A172 (cell line): ENCODE measurements at places on chromosomes 6 and 20. TPM values are rescaled to one million over a fixed set of nuclear protein-coding genes. Genes with fewer than 3 reads are reported as not detected.
A peak's percentile ranks its signal among the peaks of the same experiment; 100 is the strongest.

DNA sequence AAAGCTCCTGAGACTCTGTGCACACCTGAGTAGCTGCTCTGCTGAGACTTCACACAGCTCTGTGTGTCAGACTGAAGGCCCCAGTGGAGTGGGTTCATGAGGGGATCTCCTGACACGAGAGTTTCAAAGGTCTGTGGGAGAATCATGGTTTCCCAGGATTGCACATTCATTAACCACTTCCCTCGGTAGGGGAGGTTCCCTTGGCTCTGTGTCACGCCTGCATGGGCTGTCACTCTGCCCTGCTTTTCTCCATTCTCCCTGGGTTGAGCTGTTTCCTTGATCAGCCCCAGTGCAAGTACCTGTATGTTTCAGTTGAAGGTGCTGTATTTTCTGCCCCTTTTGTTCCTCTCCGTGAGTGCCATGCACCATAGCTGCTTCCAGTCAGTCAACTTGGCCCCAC, 236.9 kb downstream of the EPM2A start:
- no peak for DNase-seq

DNA sequence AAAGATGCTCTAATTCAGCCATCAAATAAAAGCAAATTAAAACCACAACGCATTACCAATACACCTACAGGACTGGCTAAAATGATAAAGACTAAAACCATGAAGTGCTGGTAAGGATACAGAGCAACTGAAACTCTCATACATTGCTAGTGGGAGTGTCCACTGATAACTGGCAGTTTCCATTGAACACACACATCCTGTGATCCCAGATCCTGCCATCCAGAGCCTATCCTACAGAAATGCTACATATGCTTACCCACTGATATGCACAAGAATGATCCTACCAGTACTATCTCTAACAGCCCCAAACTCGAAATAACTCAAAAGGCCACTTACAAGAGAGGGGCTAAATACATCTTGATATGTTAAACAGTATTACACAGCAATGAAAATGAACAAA, 81.0 kb downstream of the FYN start:
- DNase-seq = no peak

GRCh38 chr20:58012731-58013510, 215.5 kb downstream of the ANKRD60 start:
- no peak for DNase-seq

GRCh38 chr6:134146268-134147033, 94.0 kb upstream of the SLC2A12 start:
- DNase-seq = no peak

DNA sequence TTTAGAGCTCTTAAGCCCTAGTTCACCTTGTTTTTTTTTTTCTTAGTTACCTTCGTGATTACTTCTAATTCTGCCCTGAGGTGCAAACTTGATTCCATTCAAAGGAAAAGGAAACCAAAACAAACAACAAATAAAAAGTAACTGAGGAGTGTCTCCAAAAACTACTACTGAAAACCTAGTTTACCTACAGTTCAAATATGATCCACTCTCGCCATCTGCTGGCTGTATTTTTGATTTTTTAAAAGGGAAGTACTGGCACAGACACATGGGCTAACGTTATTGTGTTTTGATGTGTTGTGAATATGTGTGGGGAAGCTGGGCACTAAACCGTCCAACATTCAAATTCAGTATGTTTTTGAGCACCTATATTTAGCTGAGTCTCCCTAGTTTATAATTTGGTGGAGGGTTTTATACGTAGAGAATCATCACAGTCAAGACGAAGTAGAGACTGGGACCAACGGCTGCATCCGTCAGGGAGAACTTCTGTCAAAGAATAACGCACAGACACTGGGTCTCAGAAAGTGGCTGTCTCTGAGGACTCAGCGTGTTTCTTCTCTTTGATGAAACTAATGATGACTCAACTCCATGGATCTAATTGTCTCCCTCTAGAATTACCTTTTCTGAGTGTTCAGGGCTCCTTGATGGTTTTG, 373.5 kb upstream of the BTBD3 start:
- peak; percentile 72 for DNase-seq

- DNase-seq = no peak
Measured at GRCh38 chr6:105993341-105994117, 92.6 kb upstream of the PRDM1 start.

DNA sequence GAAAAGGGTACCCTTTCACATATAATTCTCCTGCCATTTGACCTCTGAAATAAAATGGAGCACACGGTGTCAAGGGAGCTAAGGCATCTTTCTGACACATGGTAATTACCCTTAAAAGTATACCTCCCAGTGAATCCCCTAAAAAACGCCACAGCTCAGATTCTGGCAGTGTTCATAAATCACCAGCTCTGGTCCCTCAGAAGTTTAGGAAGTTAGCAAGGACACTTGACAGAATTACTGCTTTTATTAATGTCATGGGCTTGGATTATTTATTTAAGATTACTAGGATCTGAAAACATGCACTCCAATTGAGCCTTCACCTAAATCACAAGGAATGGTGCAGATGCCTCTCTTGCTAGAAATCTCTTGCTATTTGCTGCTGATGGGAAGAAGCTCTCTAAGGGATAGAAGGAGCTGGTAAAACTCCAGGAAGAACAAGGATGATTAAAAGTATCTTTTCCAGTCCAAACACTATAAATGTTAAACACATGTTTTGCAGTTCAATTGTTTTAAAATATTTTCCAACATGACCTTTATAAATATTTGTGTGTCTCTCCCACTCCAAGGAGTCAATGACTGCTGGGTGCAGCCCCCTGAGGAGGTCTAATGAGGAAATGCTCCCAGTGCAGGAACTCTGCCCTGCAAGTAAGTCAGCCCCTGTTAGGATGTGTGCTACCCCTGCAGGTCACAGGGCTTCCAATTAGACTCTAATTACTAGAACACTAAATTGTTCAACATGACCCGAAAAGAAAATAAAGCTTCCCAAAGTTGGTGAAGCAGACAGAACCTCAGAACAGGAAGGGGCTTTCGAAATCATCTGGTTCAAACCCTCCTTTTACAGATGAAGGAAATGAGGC, 230.3 kb downstream of the TFAP2A start:
- DNase-seq = peak; percentile 8

- DNase-seq = no peak
Measured at GRCh38 chr20:57108742-57109570, 157.5 kb downstream of the BMP7 start.

GRCh38 chr20:37986873-37987601, 46.2 kb downstream of the TTI1 start:
- no peak for DNase-seq

GRCh38 chr6:3749067-3749841, 2.3 kb downstream of the PXDC1 start:
- DNase-seq = peak; percentile 16

- DNase-seq = peak; percentile 80
Measured at GRCh38 chr20:36854348-36855240, 21.3 kb upstream of the TLDC2 start.

DNA sequence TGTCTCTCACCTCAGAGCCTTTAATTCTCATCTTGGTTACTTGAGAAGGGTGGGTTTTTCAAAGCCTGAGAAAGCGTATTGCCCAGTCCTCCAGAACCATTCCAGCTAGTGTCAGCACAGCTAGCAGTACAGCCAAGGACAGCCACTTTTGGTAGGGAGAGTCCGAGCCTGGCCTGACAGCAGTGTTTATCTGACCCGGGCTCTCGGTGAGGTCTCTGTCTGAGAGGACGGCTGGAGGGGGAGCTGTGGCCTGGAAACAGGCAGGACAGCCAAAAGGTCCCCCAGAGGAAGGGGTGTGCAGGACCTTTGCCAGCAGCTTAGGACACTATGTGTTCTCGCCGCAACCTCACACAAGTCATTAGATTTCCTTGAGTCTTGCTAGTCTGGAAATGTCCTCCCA, 38.8 kb downstream of the LYRM2 start:
- no peak for DNase-seq

DNA sequence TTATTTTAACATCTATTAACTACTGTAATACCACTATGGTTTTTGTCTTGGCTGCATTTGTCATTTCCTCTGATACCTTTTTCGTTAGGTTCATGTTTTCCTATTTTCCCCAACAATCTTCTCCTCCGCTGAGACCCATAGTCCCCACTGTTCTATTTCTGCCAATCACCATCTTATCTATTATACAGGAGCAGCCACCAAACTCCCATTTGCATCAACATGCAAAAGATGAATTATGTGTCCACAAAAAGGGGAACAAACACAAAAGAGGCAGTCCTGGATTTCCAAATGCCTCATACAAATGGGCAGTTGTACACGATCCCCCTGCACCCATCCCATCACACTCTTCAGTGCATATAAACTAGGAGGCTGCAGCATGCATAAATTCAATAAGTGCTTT, 121.7 kb upstream of the MYLIP start:
- DNase-seq = no peak

GRCh38 chr6:132017942-132018341, 66.8 kb upstream of the CCN2 start:
- DNase-seq = no peak

DNA sequence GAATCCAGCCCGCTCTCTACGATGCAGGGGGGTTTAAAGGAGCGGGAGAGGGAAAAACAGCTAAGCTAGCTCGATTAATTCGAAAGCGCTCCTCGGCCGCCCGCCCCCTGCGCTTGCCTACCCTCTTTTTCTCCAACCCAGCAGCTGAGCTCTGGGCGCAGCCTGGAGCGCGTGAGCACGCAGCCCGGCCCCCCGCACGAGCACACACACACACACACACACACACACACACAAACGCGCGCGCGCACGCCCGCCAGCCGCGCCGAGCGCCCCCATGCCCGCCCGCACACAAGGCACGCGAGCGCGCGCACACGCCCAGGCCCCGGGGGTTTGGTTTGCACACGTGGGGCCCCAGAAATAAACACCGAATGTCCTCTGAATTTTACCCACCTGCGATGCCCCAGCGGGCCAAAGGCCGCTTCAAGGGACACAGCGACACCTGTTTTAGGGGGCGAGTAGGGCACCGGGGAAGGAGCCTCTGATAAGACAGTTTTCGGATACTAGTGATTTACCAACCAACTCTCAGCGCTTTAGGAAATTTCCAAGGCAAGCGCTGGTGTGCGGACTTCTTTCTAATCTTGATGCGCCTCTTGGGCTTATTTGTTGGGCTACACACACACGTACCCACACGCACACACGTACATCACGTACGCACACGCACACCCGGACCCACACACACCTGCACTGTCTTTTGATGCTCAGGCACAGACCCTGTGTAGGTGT, 802 bp upstream of the NRN1 start:
- DNase-seq = peak; percentile 47

GRCh38 chr6:127938701-127939100, 37.8 kb upstream of the THEMIS start:
- peak; percentile 35 for DNase-seq

DNA sequence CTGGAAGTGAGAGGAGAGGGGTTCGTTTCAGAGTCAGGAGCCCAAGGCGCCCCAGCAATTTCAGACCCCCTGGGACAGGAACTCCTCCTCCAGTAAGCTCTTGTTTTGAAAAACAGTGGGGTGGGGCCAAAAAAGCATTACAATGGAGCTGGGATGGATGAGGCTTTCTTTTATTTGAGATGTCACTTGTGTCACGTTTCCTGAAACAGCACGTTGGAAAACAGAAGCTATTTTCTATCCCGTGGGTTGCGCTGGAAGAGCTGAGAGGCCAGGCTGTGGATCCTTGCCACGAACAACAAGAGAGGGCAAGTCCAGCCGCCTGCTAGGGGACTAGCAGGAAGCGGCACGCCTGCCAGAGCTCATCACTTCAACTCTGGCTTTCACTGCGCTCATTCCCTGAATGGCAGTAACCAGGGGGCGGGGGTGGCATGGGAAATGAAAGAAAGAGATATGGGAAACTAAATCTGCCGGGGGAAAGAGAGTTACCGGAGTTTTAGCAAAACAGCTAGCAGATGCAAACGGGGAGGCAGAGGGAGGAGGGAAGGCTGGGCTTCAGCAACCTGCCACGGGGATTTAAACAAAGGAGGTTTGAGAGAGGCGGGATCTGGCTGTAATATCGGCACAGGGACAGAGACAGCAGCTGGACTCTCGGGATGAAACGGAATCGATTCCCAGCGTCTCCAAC, 34.6 kb downstream of the GCNT2 start:
- DNase-seq = peak; percentile 50

DNA sequence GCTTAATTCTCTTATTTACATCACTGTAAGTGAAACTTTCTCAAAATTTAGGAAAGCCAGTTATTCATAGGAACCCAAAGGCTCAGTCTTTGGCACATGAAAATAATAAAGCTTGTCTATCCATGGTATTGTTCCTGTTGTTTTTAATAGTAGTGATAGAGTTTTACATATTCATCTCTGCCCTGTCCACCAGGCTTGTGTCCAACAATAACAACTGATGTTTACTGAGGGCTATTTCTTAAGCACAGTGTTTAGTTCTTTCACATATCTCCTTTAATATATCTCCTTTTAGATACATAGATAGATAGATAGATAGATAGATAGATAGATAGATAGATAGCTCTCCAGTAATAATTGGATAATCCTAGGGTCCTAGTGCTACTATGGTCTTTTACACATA, 34.2 kb downstream of the FOXQ1 start:
- DNase-seq = no peak

GRCh38 chr20:52004018-52004417, 187.6 kb downstream of the ZFP64 start:
- DNase-seq = no peak

DNA sequence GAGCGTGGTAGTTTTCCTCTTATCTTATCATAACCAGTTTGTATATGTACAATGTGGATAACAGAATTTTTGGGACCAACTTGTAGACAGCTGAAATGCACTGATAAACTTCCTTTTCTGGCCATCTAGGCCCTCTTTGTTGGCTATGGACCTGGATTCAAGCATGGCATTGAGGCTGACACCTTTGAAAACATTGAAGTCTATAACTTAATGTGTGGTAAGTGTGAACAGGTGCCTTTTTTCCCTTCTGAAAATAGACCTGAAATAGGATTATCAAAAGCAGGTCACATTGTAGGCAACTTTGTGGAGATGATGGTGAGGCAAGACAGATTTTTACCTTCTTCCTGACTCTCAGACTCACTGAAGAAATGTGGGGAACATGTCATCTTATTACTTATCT, 67.8 kb downstream of the ENPP1 start:
- no peak for DNase-seq

- DNase-seq = no peak
Measured at GRCh38 chr20:58128635-58129625, 99.5 kb downstream of the ANKRD60 start.

GRCh38 chr20:13068336-13068735, 59.6 kb downstream of the SPTLC3 start:
- DNase-seq = no peak

ALDH5A1 gene
- 2.2 and 5.1 TPM in 2 replicates for total RNA-seq

CGA gene
- total RNA-seq = not detected in 2 replicates

CPNE1 gene
- 194 and 195 TPM in 2 replicates for total RNA-seq

PXMP4 gene
- 10.2 and 11.2 TPM in 2 replicates for total RNA-seq

CST7 gene
- not detected in 2 replicates for total RNA-seq

SDCBP2 gene
- total RNA-seq = 1.8 and 2.6 TPM in 2 replicates

BTBD3 gene
- total RNA-seq = 29.6 and 35.8 TPM in 2 replicates

VGLL2 gene
- total RNA-seq = not detected in 2 replicates

NDUFAF5 gene
- total RNA-seq = 38.8 and 62.8 TPM in 2 replicates

RALY gene
- 126 and 147 TPM in 2 replicates for total RNA-seq
